Activated CD4-positive, CD25-positive, alpha-beta regulatory T cell treated with anti-CD3 and anti-CD28 coated beads, Interleukin-2, amount 50 U/mL, for 16 hours (primary cell): ENCODE measurements at places on chromosomes 11 and 22.

- no peak for DNase-seq
Observed at GRCh38 chr11:65580756-65581155, 4.9 kb downstream of the EHBP1L1 start.

DNA sequence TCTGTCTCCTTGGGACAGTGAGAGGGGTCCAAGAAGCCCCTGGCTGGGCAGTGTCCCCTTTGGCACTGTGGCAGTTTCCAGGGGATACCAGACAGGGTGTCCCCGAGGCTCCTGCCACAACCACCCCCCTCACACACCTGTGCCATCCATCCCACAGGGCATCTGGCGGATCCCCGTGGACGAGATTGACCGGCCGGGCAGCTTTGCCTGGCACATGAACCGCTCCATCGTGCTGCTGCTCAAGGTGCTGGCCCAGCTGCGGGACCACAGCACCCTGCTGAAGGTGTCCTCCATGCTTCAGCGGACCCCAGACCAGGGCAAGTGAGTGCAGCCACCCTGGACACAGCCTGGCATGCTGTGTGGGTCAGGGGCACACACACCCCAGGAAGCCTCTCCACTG is 17.0 kb upstream of the SUSD2 start:
- no peak for DNase-seq

DNA sequence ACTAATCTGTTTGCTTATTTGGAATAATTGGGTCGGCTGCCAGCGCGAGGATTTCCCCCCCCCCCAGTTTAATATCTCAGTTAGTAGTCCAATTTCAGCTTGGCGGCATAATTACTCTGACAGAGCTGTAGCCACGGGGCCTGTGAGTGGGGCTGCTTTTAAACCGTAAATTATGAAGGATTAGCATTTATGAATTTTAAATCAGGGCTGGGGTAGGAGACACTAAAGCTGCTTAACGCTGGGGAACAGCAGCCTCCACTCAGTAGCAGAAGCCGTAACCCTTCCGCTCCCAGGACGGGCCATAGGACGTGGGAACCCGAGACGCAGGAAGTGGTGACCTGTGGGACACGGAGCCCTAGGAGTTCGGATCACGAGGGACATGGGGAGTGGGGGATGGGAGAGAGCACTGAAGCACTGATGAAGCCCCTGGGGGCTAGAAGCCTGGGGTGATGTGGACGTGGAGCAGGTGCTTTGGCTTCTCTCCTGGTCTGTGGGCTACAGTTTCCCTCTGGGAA is 66.2 kb upstream of the LMO1 start:
- no peak for DNase-seq

DNA sequence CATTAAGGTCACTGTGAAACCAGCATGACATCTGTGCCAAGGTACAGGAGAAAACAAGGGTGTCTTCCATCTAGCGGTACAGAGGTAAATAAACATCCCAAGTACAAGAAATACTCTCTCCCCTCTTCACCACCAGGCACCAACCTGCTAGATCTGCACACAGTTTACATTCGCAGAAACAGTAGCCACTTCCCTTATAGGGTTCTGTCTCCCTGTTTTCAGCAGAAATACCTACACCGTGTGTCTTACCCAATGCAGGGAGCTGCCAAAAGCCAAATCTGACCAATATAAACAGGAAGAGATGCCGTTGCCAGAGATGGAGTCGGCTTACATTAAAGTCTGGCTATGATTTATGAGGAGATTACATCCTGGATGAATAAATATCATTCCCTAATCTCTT is 1.2 kb downstream of the SCN4B start:
- no peak for DNase-seq

- DNase-seq, result no peak
Observed at GRCh38 chr11:34546511-34547209, 33.1 kb upstream of the ELF5 start.

- no peak for DNase-seq
Observed at GRCh38 chr11:118277312-118277711, 13.2 kb upstream of the MPZL2 start.

- no peak for DNase-seq
Observed at GRCh38 chr11:13008061-13008435, 1.1 kb upstream of the RASSF10 start.
